Progenitor cell of endocrine pancreas (in vitro differentiated cells): ENCODE measurements at places on chromosomes 12 and 14.

- no peak for DNase-seq
Measured at GRCh38 chr12:68321140-68321539, 11.0 kb downstream of the MDM1 start.

DNA sequence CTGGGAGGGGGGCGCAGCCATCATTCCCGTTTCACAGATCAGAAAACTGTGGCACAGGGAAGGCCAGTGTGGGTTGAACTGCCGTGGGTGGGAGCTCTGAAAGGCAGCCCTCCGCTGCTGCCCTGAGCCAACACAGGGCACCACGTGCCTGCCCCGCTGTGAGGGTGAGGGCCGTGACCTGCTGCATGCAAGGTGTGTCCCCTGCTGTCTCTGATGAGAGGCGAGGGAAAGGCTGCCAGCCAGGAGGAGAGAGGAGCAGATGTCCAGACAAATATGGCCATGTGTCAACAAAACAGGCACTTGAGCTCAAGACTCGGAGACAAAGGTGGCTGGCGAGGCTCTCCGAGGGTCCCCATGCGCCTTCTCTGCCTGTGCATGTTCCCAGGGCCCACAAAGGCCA is 108.8 kb downstream of the RBM19 start:
- no peak for DNase-seq

- DNase-seq = no peak
Measured at GRCh38 chr12:52629281-52630007, 11.1 kb upstream of the KRT73 start.

DNA sequence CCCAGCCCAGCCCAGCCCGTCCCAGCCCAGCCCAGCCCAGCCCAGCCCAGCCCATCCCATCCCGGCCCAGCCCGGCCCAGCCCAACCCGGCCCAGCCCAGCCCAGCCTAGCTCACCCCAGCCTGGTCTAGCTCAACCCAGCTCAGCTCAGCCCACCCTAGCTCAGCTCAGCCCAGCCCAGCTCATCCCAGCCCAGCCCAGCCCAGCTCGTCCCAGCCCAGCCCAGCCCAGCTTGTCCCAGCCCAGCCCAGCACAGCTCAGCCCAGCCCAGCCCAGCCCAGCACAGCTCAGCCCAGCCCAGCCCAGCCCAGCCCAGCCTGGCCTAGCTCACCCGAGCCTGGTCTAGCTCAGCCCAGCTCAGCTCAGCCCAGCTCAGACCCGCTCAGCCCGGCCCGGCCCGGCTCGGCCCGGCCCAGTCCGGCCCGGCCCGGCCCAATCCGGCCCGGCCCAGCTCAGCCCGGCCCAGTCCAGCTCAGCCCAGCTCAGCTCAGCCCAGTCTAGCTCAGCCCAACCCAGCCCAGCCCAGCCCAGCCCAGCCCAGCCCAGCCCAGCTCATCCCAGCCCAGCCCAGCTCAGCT is 184.7 kb downstream of the TMEM121 start:
- DNase-seq = no peak

GRCh38 chr12:5884866-5885265 is 60.2 kb downstream of the ANO2 start:
- DNase-seq = no peak

DNA sequence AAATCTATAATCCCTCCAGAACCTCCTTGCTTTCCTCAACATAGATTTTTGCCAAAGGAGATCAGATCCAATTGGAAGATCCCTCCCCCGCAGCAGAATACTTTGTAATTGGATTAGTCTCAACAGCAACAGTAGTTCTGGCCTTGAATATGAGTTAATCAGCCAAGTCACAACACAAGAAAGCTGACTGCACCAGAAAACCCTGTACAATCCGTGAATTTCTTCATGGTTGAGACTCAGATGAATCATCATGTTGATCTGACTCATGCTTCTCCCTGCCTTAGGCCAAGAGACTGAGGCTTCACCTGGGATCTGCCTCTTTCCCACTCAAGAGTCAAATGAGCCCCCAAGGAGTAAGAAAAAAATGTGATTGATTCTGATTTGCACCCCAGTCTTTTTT is 3.0 kb upstream of the METTL17 start:
- no peak for DNase-seq

- no peak for DNase-seq
Measured at GRCh38 chr12:114174326-114174725, 208.2 kb upstream of the RBM19 start.

- no peak for DNase-seq
Measured at GRCh38 chr14:42335918-42336317, 729.2 kb downstream of the LRFN5 start.

DNA sequence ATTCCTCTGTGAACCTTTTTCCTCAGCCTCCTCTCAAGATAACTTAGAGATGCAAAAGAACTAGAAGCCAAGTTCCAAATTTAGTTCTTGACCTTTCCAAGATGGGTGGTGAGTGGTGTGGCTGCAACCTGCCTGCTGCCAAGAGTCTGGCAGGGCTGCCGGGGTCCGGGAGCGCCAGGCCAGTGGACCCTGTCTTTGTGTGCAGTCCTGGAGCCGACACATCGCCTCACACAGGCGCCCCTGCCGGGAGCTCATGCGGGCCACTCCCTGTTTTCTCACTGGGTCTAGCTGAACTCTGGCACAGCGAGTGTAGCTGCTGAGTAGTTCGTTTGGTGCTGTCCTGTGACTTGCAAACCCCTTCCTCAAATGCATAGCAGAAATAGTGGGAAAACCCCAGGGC is 84.9 kb downstream of the CACNA1C start:
- DNase-seq = no peak

DNA sequence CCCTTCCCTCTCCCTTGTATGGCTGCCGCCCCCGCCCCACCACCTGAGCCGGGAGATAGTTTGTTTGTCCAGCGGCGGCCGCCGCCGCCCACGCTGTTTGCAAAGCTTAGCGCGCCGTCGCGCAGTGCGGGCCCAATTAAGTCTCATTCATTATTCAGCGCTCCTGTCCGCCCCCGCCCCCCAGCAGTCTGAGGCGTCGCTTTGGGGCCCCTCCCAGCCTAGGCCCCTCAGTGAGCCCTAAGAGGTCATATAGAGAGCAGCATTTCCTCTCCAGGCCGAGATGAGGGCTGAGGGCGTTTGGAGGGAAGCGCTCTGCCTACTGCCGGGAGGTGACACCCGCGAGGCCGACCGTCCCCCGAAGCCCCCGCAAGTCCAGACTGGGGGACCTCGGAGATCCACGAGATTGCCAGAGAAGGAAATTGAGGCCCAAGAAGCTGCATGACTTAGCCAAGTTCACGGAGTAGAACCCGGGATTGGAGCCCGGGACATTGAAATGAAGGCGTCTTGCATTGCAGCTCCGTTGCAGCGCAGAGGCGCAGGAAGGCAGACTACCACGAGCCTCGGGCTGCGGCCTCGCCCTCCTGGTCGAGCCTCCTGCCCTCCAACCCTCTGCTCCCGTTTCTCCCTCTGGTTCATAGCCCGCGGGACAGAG is at the start of gene DNAJC22:
TSS of gene DNAJC22 (plus strand) at position 230 of the 652 bp plus-strand sequence. CDS start 1,985 bp downstream, outside the sequence.
- DNase-seq = no peak

GRCh38 chr12:30970559-30971197 is 44.1 kb downstream of the TSPAN11 start:
- no peak for DNase-seq

DNA sequence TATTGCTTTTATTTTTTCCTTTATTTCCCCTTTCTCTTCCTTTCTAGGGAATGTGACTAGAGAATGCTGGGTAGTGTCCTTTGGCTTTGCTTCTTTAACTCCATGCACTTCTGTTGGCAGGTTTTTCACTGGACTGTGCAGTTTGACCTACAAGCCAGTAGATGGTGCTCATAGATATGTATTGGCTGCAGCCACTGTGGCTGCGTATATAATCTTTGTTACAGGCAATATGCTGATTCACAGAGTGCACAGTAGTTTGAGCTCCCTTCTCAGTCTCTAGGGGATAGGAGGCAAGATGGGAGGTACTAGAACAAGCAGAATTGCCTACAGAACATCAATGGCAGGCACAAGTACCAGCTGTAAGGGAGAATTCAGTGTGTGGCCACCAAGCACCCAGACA is 503.5 kb downstream of the LRFN5 start:
- DNase-seq = no peak

DNA sequence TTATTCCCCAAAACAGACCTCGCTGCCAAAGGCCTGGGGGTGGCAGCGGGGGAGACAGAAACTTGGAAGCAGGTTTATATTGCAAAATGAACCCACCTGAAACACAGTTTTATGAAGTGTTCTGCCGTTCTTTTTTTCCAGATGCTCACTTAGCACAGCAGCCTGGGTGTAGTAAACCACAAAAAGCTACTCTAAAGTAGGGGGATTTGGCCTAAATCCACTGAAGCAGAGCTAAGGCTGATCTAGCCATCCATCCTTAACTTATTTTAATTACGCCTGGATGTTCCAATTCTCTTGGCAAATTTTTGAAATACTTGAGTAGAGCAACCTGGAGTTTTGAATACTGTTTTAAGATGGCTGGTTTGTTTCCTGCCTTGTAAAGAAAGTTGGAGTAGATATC is 121.2 kb downstream of the GPR135 start:
- DNase-seq = no peak

DNA sequence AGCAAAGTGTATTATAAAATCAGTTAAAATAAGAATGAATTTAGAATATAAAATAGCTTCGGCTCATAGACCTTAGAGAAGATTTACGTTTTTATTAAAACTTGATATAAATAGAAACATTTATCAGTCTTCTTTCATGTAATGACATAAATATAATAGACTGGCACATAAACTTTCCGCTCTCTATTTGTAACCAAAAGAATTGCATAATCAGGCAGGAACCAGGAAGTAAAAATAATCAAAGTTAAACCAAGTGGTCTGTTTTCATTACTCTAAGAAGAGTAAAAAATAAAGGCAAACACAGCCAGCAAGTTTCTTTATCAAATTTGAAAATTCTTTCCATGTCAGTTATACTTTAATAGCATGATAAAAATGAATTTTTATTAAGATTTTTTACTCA is 46.3 kb upstream of the ATP2A2 start:
- DNase-seq = no peak

- no peak for DNase-seq
Measured at GRCh38 chr14:85528080-85528896, 1.7 kb upstream of the FLRT2 start.

DNA sequence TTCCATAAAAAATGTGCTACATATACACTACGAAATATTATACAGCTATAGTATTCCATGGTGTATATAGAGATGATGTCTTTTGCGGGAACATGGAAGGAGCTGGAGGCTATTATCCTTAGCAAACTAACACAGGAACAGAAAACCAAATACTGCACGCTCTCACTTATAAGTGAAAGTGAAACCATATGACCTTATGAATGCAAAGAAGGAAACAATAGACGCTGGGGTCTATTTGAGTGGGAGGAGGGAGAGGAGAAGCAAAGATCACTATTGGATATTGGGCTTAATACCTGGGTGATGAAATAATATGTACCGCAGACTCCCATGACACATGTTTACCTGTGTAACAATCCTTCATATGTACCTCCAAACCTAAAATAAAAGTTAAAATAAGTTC is 142.8 kb downstream of the LRFN5 start:
- DNase-seq = no peak

- no peak for DNase-seq
Measured at GRCh38 chr12:55703288-55703687, 4.4 kb downstream of the ITGA7 start.

- no peak for DNase-seq
Measured at GRCh38 chr14:104794993-104795780, at the start of gene AKT1. Gene AKT1, minus strand, starts transcription at chr14:104795748. Its CDS starts 3,105 bp downstream, at chr14:104792643.

DNA sequence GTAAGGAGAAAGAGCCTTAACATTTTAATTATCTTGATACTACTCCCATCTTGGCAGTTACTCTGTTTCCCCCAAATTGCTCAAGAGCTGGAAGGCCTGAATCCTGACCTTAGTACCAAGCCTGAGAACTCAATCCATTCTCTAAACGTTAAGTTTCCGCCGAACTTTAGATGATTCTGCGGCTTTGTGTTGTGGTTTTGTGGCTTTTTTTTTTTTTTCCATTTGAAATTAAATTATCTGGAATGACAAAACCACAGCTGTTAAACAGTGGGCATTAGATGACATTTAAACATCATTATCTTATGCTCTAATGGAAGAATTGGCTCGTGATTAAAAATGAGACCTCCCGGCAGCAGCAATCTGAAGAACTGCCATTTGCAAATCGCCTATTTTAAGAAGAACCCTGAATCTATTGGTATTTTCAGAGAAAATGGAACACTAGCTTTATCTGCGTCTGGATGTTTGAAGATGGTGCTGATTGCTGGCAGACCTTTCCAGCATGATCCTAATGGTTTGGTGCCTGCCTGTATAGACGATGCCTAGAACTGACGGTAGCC is 38.4 kb downstream of the TMEM132C start:
- DNase-seq = no peak

- DNase-seq = no peak
Measured at GRCh38 chr14:50089208-50089607, 27.2 kb downstream of the VCPKMT start.

GRCh38 chr14:70664698-70665447 is 23.2 kb downstream of the TTC9 start:
- no peak for DNase-seq

DNA sequence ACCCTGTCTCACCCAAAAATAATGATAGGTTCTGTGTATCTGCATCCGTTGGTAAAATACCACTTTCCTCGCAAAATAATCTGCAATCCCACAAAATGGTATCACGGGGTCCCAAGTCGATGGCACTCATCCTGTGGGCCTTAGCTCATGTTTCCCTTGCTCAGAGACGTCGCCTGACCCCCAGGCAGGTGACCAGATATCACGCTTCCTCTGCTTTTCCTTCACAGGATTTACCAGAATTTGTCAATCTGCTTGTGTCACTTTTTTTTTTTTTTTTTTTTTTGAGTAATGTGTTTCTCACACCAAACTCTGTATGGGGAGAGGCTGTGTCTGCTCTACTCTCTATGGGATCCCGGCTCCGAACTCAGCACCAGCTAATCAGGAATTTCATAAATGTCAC is 162.7 kb downstream of the PRKCH start:
- no peak for DNase-seq

GRCh38 chr14:74723134-74723533 is 10.2 kb downstream of the FCF1 start:
- DNase-seq = no peak

GRCh38 chr14:99887407-99887806 is 94.2 kb downstream of the EML1 start:
- no peak for DNase-seq

DNA sequence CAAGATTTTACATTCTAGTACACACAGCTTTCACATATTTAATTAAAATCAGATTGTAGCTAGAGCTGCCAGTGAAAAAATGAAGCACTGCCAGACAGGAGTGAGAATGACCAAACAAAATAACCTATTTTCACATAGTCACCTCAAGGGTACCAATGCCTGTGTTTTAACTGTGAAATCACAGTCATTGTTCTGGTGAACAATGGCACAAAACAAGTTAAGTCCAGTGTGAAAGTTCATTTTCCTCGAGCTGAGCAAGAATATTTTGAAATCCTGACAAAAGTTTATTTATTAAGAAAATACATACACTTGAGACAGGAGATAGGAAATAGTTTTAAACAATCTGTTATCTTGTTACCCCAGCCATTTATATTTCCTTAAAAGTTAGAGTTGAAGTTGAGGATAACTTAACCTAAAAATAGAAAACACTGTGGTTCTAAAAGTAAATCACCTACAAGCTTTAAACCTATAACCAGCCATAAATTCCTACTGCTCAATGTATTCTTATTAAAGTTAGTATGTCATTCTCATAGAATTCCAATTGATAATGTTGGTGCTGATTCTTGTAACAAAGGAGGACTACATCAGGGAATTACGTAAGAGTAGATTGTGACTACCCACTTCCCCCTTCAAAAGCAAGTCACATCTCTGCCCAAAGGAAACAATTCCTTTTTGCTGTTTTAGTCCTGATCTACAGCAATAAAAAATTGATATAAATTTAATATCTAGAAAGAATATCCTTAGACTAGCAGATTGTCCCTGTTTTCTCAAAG is 15.9 kb downstream of the DENND5B start:
- DNase-seq = no peak
